ENCODE measurements at places on chromosomes 13 and 19.

DNA sequence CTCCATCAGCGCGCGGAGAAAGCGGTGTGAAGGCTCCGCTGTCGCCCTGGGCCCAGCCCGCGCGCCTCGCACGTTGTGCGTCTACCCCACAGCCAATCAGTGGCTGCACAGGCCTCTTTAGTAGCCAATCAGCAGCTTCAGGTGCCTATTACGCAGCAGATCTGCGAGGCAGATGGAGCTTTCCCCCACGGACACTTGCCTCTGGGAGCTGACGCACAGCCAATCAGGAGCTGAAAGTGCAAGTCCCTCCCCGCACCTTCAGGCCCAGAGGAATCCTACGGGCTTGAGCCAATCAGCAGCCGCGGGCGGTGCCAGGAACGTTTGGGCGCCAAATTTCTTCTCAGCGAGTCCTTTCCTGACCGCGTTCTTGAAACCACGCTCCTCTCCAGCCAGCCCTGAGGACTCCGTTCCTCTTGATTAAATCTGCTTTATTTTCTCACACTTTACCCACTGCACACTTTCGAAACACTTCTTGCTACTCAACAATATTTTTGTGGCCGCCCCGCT lies 39.9 kb downstream of the SIGLEC7 start:
- no peak for DNase-seq

GRCh38 chr13:36966404-36966803 lies 32.7 kb downstream of the ALG5 start:
- no peak for DNase-seq

DNA sequence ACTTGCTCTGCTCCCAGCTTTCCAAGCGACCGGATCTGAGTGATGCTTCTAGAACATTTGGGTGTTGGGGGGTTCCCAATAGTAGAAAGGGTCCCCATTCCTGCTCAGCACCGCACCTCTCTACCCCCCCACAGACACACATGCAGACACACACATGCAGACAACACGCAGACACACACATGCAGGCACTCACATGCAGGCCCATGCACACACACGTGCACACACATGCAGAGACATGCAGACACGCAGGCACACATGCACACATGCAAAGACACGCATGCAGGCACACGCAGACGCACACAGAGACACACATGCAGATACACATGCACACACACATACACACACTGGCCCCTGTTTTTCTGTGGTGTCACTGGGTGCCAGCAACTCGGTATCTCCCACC lies 23.8 kb downstream of the ONECUT3 start:
- no peak for DNase-seq

DNA sequence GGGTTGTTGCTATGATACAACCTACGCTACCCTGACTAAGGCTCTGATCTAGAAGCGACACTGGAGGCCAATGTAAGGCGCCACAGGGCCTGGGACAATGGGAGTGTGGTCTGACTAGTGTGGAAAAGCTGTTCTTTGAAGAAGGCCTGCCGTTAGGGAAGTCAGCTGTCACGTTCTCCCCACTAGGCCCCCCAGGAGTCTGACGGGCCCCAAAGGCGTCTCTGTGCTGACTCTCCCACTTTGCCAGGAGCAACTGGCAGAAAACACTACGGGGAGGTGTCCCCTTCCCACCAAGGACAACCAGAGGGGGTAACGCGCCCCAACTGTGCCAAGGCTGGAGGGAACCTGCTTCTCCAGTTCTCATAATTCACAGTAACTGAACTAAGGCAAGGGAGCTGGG lies 25.3 kb upstream of the EIF3G start:
- DNase-seq = no peak

- no peak for DNase-seq
Measured at GRCh38 chr13:40368127-40368891, 298.1 kb downstream of the FOXO1 start.

GRCh38 chr13:42337808-42338600 lies 66.1 kb downstream of the AKAP11 start:
- DNase-seq = no peak

DNA sequence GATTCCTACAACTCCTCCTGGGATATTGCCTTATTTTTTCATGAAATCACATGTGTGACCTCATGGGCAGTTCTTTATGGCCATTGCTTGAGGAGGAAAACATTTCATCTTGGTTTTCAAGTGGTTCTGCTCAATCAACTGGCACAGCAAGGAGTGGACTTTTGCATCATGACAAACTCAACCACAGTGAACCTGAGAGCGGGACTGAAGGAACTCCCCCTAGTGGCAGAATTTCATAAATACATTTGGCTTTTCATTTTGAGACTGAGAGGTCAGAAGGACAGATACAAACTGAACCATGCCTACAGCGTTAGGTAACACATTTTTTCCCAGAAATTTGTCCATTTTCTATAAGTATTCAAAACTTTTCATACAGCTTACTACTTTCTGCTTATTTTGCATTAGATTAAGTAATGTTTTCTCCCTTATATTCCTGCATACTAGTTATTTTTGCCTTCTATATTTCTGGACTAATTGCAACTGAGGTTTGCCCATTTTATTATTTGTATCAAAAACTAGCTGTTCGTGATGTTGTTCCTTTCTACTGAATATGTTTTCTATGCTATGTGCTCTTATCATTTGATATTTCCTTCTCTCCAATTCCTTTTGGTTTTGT lies 13.4 kb upstream of the SIGLEC12 start:
- DNase-seq = peak; percentile 96

DNA sequence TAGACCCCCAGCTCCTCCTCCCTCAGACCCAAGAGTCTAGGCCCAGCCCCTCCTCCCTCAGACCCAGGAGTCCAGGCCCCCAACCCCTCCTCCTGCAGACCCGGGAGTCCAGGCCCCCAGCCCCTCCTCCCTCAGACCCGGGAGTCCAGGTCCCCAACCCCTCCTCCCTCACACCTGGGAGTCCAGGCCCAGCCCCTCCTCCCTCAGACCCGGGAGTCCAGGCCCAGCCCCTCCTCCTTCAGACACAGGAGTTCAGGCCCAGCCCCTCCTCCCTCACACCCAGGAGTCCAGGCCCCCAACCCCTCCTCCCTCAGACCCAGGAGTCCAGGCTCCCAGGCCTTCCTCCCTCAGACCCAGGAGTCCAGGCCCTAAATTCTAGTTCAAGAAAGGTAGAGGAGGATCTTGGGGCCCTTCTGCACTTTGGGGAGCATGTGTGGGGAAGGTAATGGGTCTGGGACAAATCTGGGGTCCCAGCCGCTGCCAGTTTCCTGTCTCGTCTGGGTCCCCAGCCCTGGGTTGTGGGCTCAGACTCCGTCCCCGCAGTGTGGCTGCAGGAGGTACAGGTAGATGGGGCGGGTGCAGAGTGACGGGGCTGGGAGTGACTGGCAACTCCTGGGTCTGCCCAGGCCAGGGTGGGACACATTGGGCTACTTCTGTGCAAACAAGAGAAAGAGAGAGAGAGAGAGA lies 3.2 kb upstream of the TMEM190 start:
- DNase-seq = no peak

- DNase-seq = peak; percentile 66
Measured at GRCh38 chr19:17103177-17103576, 27.6 kb downstream of the MYO9B start.

- peak; percentile 88 for DNase-seq
Measured at GRCh38 chr19:41785653-41786052, 10.7 kb upstream of the CEACAM3 start.

GRCh38 chr19:34248941-34249340 lies 5.4 kb upstream of the GARRE1 start:
- no peak for DNase-seq

GRCh38 chr19:32165141-32165540 lies 180.3 kb upstream of the ZNF507 start:
- DNase-seq = no peak

DNA sequence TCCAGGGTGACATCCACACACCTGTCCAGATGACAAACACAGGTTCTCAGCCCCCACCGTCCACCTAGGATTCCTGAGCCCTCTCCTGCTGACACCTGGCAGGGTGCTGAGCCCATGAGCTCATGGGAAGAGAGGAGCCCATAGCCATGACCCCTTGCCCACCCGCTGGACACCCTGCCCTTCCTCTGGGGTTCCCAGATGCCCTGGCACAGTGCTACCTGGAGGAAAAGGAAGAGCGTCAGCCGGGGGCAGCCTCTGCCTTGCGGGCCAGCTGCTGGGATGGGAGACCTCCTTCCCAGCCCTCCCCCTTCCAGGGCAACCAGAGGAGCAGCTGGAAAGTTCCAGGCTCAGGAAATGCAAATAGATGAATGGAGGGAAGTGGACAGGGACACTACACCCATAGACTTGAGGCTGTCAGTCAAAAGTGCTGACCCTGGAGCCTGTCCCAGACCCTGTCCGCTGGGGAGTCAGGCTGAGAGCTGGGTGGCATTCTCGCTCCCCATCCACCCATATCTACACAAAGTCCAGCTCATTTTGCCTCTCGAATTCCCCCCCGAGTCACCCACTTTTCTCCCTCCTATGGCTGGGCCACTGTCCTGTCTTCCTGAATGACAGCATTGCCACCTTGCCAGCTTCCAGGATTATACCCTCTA lies 12.3 kb upstream of the ARHGEF18 start:
- no peak for DNase-seq

- DNase-seq = no peak
Measured at GRCh38 chr19:9070066-9070465, 16.8 kb upstream of the OR1M1 start.

- DNase-seq = no peak
Measured at GRCh38 chr13:111573801-111574200, 253.4 kb downstream of the TEX29 start.

GRCh38 chr19:17296273-17296672 lies 7.0 kb downstream of the ABHD8 start:
- DNase-seq = peak; percentile 66

DNA sequence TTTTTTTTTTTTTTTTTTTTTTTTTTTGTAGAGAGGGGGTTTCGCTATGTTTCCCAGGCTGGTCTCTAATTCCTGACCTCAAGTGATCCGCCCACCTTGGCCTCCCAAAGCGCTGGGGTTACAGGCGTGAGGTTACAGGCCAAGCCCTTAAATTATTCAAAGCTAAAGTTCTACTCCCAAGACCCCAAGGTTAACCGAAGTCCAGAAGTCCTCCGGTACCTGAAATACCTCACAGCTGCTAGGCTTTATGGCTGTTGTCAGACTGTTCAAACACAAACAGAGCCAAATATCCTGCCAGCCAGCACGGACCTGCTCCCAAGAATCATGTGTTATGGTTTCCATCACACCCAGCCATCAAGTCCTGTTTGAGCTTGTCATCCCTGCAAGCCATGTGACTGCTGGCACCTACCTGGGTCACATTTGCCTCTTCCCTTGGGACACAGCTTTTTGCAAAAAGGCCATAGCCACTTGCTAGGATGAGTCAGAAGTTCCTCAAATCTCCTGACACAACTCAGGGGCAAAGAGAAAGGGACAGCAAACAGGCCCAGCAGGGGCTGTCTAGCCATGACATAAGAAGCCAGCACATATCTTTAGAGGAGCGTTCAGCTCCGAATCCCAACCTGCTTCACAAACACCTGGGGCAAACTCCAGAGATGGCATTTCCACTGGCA lies 129.9 kb downstream of the FOXO1 start:
- DNase-seq = no peak

- no peak for DNase-seq
Measured at GRCh38 chr13:66296875-66297274, 933.3 kb downstream of the PCDH9 start.

DNA sequence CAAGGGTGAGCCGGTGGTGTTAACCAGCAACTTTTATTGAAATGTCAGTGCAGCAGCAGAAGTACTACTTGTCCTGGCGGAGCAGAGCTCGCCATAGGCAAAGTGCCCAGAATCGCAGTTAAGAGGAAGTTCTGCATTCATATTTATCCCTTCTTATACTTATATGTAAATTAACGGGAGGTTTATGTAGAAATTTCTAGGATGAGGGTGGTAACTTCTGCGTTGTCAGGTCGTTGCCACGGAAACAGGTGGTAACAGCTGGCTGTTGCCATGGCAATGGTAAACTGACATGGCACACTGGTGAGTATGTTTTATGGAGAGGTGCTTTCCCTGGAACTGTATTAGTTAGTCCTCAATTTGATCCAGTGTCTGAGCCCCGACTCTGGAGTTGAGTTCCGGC lies 2494.9 kb upstream of the PCDH20 start:
- DNase-seq = peak; percentile 3

GRCh38 chr19:29812881-29813275 lies 1.1 kb downstream of the CCNE1 start:
- DNase-seq = no peak

DNA sequence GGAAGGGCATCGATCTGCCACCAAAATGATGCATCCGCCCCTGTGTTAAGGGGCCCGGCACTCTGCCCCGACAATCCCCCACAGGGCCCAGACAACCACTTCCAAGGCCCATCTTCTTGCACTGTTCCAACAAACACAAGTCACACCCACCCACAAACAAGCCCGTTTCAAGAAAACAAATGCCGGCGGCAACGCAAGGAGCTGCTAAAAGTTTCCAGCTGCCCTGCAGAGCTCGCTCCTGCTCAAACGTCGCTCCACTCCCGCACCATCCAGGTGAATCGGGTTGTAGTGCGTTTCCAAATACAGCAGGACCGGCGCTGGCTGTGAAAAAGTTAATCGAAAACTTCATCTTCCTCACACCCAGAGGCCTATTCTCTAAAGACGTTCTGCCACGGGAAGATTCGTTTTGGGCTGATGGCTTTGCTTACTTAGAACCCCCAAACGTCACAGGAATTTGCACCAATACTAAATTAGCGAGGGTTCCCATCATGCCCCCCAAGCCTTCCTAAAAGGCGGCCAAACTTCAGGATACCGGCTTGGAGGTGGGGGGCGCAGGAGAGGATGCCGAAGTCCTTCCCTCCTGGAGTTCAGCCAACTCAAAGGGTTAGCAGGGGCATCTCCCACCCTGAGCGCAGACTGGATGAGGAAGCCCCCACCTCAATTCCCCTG lies 107.4 kb upstream of the DOCK9 start:
- no peak for DNase-seq

DNA sequence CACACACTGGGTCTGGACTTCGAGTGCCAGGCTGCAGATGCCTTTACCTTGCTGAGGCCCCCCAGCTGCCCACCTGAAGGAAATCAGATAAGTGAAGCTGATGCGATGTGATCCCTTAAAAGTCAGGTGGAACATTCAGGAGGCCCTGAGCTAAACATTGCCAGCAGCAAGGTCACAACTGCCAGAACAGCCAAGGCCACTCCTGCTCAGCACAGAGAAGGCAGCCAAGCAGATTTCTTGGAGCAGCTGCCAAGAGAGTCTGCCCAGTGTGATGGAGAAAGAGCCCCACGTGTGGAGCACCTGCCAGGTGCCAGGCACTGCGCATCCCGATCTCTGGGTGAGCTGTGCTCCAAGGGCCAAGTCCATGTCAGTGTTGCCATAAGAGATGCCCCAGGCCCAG lies 20.6 kb upstream of the UQCRFS1 start:
- DNase-seq = no peak

- no peak for DNase-seq
Measured at GRCh38 chr13:28463481-28463880, 31.4 kb downstream of the FLT1 start.

- no peak for DNase-seq
Measured at GRCh38 chr13:65540175-65540574, 1690.0 kb downstream of the PCDH9 start.

- no peak for DNase-seq
Measured at GRCh38 chr13:26200811-26201210, 21.3 kb downstream of the RNF6 start.

All from OCI-M1 (cell line).